GM13977 (cell line): ENCODE measurements at places on chromosomes 4 and X.

DNA sequence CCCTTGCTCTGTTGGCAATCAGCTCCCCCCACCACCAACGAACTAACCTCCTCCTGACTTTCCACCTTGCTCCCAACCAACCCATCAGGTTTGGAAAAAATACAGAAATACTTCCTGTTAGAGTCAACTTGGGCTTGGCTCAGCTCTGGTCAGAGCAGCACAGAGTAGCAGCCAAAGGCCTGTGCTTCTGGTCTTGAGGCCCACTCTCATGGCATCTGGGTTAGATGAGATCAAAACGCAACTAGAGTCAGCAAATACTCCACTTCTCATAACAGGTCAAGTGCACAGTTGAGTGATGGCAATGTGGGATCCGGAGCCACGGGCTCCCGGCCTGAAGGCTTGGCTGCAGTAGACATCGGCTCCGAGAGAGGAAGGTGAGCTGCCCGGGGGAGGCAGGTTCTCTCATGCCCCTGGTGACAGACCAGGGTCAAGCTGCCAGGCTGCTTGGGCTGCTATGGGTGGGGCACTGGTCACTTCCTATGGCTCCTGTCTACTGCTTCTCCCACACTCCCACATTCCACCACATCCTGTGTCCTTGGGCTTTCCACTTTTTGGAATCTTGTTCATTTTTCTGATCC, 34.8 kb downstream of the ZNF185 start:
- no peak for DNase-seq

DNA sequence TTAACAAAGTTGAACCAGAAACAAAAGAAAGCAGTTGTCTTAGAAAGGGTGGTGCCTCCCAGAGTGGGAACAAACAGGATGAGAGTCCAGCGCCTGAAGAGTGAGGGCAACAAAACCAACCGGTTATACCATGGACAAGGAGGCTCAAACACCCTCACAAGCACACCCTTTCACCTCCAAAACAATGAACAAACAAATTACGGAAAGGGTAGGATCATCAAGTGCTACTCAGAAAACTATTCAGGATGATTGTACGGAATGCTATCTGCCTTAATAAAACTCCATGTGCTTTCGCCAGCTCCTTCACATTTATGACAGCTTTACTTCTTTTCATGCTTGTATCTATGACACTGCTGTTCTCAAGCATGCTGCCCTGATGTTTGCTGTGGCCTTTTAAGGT, 26.8 kb downstream of the SLC39A8 start:
- no peak for DNase-seq

- DNase-seq: peak; percentile 57
Measured at GRCh38 chrX:17689971-17690409, 47.3 kb upstream of the SCML1 start.

- no peak for DNase-seq
Measured at GRCh38 chr4:151029537-151029936, 14.5 kb upstream of the LRBA start.
